ENCODE measurements at places on chromosomes 2 and 18.

GRCh38 chr2:136468799-136469369 is 296.5 kb upstream of the THSD7B start:
- DNase-seq: no peak

DNA sequence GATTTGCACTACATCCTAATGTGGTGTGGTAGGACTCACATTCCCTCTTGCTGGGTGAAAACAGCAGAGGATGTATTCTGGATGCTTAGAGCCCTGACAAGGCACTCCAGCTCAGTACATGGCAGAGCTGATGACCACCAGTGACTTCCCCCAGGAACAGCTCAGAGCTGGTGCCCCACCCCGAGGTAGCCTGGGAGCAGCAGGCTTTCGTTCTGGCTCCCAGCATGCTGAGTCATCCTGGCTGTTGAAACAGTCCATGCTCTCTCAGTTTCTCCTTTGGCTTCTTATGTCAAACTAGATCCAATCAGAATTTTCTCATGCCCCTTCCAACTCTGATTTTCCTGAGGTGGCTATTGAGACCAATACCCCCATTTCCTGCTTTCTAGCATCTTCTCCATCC is 438.2 kb downstream of the NBAS start:
- no peak for DNase-seq

- DNase-seq: no peak
Measured at GRCh38 chr2:2866459-2866858, 511.2 kb downstream of the EIPR1 start.

- DNase-seq: no peak
Measured at GRCh38 chr2:95014126-95014708, 11.3 kb upstream of the MAL start.

- DNase-seq: no peak
Measured at GRCh38 chr18:75219745-75220375, 9.3 kb downstream of the TSHZ1 start.

DNA sequence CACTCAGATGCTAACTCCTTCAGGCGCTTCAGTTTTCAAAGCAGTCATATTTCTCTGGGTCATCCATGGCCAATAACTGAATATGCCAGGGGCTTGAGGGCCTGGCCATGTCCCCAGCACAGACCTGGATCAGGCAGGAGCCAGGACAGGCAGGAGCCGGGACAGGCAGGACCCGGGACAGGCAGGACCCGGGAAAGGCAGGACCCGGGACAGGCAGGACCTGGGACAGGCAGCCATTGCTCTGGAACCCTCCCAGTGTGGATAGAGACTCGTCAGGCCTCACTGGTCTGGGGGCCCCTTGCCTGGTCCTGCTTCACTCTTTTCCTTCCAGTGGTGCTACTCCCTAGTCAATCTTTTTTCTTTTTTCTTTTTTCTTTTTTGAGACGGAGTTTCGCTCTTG is 117.5 kb upstream of the TEX51 start:
- no peak for DNase-seq

DNA sequence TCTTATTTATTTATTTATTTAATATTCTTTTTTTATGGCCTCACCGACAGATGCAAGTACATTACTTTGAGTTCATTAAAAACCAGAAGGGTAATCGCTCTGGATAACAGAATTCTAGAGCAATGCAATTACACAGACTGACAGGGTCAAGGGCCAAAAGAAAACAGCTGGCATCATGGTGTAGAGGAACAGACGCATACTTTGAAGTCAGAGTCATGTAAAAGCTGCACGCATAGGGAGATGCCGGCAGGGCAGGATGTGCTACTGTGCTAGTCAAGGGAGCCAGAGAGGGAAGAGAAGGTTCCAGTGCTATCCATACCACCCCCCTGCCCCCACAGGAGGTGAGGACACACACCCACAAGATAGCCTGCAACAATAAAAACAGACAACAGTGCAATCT is 115.2 kb upstream of the TFCP2L1 start:
- no peak for DNase-seq

GRCh38 chr2:154697418-154698252 is 860 bp upstream of the KCNJ3 start:
- DNase-seq: no peak

DNA sequence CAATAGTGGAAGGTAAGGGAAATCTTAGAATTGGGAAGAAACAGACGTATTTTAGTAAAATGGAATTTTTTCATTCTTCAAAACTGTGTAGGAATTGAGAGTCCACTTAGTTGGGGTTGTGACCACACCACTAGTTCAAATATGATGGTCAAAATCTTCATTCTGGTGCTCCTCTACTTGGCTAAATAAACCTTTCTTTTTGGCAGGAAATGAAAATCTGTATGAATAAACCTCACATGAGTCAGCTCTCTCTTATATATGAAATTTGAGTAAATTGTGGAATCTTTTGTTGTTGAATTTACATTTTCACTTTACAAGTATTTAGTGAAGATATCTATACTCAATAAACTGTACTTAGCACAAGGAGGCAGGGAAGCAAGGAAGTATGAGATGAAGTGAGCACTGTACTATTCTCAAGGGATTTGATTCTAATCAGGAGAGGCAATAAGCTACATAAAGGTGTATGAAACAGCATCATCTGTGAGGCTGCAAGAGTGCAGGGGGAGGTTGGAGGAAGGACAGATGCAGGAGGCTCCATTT is 20.5 kb downstream of the IL18R1 start:
- DNase-seq: no peak

- DNase-seq: no peak
Measured at GRCh38 chr2:202883987-202884675, 12.6 kb upstream of the ICA1L start.

DNA sequence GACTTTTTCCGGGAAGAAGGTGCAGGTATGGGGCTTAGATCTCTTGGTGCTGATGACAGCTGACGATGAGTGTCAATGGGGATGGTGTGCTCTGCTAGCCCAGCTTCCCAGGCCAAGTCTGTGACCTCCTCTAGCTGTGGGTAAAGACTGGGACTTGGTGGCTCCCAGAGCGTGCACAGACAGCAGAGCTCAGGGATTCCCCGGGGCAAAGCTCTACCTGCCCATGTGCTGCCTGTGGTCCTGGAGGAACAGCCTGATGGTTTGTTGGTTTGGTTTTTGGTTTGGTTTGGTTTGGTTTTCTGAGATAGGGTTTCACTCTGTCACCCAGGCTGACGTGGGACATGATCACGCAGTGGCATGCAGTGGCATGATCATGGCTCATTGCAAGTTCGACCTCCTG is 19.2 kb downstream of the ATP6V1B1 start:
- no peak for DNase-seq

DNA sequence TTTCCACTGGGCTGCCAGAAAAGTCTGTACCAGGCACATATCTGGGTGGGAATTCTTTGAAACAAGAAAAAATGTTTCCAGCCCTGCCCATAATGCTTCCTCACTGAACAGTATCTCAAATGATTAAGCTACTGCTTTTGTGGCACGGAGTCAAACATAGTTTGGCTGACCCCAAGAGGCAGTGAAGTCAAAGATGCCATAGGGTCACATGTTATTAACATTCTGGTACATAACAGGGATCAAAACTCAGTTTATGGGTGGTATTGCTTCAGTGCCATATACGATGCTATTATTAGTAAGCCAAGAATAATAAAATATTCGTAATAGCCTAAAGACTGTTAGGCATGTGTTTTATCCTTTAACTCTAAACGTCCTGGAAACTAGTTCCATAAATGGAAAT is 112.4 kb downstream of the FEZ2 start:
- DNase-seq: no peak

DNA sequence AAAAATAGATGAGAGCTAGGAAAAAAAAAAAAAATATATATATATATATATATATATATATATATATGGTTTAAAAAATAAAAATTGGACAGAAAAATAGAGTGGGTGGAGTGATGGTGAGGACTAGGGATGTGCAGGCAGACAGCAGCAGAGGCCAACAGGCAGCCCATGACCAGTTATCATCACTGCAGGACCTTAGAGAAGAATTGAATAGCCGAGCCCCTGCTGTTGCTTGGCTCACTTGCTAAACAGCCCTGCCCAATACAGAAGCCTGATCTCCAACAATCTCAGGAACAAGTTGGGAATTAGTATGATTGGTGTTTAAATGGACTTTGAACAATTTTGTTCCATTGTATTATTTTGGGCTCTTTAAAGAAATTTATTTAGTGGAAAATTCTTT is 967.5 kb upstream of the PIK3C3 start:
- no peak for DNase-seq

DNA sequence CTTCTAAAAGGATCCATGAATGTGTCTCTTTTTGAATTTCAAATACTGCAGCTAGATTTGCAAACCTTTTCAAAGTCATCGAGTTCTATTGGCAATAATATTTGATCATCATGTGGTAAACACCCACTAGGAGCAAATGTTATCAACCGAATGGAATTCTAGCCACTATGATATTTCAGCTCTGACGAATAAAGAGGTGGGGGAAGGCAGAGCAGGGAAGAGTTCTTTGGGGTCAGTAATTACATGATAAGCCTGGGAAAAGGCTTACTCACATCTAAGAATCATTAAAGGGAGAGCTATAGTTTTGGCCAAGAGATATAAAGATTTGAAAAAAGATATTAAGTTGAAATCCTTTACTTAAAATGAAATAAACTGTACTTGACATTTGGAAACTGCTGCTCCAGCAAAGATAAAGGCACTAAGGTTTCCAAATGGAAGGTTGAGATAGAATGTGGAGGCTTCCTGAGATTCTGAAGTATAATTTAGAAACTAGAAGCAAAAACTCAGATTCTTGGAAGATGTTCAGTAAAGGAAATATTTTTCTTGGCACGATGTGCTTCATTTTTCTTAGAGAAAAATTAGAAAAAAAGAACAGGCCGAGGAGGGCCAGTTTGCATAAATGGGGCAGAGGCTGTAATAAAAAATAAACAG is 104.7 kb upstream of the ARHGAP28 start:
- no peak for DNase-seq

- DNase-seq: no peak
Measured at GRCh38 chr2:112542984-112543661, 858 bp downstream of the POLR1B start.

DNA sequence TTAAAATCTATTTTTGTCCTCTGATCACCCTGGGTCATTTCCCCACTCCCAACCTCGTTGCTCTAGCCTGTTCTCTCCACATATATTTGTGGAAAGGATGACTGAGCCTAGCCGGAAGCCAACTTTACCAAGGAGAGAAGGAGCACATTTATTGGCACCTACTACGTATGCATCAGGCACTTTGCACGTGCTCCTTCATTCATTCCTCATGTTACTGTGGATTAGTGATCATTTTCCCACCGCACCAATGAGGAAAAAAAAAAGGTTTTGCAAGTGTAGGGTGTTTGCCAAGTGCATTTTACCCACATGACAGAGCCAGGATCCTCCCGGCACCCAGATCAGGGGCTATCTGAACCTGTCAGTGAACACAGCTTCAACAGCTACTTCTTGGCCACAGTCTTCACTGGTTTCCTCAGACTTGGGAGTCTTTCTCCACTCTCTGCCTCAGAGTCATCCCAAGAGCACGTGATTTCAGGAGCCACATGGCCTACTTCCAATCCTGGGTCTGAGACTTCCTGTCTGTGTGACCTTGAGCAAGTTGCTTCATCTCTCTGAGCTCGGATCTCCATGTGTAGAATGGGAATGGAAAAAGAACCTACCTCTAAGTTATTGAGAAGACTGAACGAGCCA is 1.9 kb upstream of the C1QL2 start:
- no peak for DNase-seq

GRCh38 chr18:49285627-49286026 is 174.8 kb downstream of the DYM start:
- no peak for DNase-seq

GRCh38 chr2:236671896-236672562 is 102.4 kb downstream of the ACKR3 start:
- DNase-seq: no peak

DNA sequence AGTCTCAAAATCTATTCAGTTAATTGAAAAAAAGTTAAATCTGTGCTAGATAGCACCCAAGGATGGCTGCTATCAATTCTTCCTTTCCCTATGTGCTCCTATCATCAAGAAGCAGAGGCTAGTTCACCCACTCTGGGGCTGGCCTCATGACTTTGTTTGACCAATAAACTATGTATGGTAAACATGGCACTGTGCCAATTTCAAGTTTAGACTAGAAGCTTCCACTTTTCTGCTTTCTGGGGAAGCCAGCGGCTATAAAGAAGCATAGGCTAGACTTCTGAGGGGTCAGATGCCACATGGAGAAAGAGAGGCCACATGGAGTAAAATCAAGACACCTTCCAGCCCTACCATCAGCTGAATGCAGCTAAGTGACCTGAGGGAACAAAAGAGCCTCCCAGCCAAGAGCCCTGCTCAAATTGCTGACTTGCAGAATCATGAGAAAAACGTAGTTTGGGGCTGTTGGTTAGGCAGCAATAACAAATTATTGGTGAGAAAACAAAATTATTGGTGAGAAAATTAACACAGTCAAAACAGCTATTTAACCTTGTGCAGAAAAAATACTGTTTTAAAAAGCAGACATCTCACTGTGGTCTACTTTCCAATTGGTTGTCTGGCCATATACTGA is 86.5 kb upstream of the SLC14A2 start:
- no peak for DNase-seq

DNA sequence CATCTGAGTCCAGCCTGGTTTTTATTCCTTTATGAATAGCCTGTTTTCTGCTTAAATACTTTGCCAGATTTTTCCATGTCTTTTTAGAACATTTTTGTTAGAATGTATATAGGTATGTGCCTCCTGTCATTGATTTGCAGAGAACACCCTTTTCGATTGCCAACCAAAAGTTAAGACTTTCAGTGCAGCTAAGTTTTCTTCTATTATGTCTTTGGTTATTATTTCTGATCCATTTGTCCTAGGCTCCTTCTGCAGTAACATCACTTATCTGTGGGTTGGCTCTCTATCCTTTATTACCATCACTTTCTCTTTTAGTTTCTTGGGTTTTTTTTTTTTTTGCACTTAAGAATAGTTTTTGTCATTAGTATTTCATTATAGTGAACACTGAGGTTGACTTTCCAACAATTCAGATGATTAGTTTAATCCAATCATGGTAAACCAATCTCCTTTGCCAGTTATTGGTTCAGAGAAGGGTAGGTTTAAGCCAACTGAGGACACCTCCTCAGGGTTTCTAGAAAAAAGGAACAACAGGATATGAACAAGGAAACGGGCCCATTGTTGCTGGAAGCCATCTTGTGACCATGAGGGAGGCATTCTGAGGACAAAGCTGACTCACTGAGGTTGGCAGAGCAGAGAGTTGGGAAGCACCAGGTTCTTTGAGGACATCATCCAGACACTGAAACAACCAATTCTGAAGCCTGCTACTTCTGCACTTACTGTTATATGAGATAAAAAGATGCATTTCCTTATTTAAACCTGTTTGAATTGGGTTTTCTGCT is 37.9 kb upstream of the GBX2 start:
- DNase-seq: no peak
